ENCODE measurements at places on chromosomes 2 and 18. TPM values are rescaled to one million over a fixed set of nuclear protein-coding genes. Genes with fewer than 3 reads are reported as not detected.

DNA sequence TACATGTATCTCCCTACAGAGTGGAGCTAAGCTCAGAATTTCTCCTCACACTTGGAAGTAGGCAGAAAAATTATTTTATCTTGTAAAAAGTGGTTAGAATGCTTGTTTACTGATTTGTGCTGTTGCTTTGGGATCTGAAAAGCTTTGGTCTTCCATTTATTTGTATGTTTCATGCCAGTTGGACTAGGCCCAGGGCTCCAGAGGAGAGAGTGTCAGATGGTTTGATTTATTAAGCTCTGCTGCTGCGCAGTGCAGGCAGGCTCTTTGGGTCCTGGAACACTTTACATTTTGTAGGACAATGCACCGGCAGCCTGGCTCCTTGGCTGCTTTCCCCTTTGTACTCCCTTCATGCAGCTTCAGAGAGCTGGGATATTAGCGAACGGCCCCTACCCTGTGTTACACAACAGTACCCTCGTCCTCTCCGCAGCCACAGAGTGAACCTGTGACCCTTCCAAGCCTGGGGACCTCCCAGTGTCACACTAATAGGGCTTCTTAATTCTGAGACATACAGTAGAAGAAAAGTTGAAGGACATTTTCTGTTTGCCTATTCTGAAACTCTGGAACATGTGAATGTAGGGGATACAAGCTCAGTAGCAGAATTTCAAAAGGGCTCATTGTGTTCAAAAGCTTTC is 56.7 kb upstream of the EML6 start:
- no peak for DNase-seq

DNA sequence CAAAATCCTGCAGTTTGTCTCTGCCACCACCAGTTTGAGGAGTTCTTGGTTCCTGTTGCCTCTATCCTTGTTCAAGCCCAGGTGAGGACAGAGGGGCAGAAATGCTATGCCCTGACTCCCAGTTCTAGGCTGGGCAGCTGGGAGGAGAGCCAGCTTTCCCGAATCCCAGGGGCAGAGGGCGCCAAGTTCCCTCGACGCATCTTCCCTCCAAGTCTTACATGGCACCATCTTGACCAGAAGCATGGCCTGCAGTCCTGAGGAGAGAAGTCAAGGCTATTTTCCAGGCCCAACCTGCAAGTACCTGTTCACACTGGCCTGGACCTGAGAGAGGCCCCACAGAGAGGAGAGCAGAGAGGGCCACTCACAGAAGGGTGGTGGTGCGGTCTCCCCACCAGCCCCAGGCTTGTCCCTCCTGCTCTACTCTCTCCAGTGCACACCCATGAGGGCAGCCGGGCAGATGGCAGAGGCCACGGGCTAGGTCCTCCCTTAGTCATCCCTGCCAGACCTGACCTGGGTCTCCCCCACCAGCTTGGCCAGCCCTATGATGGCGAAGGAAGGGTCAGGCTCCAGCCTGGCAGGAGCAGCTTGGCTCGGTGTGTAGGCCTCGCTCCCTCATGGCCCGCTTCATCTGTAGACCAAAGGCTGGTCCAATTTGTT is 115.7 kb upstream of the MSTN start:
- DNase-seq: no peak

DNA sequence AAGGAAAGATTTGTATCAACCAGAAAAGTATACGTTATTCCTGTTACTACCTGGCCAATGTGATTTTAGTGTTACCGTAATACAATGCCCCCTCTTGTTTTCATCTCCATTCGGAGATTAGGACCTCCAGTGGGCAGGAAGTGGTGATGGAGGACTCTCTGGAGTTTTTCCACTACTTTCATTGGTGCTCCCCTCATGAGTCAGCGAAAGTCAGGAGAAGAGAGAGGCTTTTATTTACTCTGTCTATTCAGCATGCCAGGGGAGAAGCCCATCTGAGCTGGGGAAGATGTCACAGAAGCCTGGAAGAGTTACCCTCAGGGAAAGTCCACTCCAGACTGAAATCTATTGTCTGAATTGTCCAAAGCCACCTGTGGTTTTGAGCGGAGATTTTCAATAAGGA is 88.2 kb upstream of the THUMPD2 start:
- no peak for DNase-seq

DNA sequence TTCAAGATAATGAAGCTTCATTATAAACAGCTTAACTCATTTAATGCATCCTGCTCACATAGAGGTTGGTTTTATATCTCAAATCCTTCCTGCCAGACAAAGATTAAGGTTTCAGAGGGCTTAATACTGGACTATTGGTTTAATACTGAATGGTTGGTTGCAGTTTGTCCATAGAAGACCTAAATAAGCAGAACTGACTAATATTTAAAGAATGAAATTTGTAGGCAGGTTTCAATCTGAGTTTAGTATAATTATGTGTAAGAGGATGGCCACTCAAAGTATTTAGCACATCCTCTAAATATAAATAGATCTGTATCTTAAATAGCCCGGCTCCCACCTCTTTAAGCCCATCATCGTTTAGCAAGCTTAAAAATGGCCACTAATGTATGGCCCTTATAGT is 92.5 kb downstream of the EPB41L5 start:
- no peak for DNase-seq

DNA sequence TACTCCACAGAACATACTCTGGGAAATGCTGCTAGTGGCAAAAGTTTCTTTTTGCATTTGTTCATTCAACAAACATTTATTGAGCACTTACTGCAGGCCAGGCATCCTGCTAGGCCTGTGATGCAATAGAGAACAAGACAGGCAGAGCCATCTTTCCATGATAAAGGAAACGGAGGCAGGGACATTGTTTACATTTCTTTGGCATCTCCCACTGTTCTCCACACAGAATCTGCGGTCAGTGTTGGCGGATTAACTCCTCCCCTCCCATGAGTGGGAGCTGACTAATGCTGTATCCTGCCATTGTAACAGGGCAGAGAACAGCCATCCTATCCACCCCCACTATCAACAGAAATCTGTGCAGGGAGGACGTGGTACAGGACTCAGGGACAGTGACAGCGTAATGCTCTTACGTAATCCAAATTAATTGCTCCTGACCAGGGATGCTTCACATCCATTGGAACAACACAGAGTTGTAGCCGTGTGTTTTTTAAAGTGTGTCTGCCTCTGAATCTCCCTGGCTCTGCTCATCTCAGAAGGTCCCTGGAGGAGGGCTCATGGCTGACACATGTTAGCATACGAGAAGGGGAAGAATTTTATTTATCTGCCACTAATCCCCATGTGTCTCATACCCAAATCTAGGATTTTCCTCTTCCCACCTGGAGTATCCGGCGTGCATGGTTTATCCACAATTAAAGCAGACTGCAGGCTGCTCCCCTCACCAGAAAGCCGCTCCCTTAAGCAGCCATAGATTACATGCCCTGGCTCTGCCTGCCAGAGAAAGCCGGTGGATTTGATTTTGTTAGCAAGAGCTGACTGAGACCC is 32.3 kb downstream of the STEAP3 start:
- DNase-seq: peak; percentile 41

DNA sequence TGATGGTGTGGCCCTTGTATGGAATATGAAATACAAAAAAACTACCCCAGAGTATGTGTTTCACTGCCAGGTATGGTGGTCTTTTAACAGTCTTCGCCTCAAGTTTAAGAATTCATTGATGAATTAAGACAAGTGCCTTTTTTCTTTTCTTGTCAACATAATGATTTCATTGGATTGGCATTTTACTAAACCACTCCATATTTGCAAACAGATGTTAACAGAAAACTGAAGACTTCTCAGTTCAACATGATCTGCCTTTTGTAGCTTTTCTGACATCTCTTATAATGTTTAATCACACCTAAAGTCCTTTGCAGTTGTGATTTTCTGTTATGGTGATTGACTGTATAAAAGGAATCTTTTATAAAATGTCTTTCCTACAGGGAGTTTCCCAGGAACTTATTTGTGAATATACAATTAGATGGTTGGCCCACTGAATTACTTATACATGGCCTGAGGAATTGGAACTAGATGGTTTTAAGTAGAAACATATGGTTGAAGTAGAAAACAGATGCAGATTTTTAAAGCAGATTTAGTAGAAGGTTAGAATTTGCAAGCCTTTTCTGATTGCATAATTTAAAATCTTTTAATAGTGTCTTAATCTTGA is 39.7 kb downstream of the DYNC1I2 start:
- DNase-seq: no peak

DNA sequence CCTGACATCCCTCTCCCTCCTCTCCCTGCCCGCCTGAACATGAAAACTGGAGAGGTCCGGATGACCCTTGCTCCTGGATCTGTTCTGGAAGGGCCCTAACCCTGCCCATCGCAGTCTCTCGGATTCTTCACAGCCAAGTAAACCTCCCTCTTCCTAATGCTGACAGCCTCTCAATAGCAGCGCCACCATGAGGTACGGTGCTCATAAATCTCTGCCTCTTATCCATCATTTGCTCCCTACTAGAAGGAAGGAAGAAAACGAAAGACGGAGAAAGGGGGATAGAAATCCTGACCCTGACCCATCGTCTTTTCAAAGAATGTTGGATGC is 257.9 kb downstream of the BCL11A start:
- DNase-seq: peak; percentile 64

GRCh38 chr2:218192902-218193430 is 24.0 kb upstream of the ARPC2 start:
- DNase-seq: no peak

GRCh38 chr18:25239581-25240419 is 112.2 kb downstream of the ZNF521 start:
- DNase-seq: no peak

DNA sequence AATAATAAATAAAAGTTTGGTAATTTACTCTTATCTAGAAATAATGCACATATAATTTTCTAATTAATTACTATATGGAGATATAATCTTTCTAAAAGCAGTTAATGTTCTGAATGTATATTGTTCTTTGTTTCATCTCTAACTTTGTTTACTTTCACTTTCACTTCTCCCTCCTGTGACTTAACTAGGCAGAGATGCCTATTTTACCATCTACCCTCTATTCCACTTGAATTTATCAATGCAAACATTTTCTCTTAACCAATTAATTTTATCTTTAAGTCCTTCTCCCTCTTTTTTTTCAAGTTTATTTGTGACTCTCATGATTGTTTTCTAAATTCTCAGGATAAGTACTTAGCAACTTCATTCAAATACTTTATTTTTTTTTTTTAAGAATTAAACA is 55.1 kb upstream of the IL1RL1 start:
- no peak for DNase-seq

- peak; percentile 52 for DNase-seq
Measured at GRCh38 chr2:230140667-230141066, 71.9 kb upstream of the SLC16A14 start.

DNA sequence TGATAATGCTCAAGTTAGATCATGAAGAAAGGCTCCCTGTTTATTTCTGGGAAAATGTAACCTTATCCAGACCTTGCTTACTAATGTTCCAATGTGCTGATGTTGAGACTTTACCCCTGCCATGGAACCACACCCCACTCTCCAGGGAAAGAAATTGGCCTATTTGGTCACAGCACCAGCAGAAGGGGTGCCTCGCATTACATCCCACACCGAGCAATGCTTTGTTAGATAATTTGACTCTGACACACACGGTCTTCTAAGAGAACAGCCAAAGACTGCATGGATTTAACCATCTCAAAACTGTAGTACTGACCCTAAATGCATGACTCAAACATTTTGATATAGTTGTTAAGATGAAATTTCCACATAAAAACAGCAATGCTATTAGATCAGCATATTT is 152.1 kb upstream of the CCDC150 start:
- DNase-seq: no peak

DNA sequence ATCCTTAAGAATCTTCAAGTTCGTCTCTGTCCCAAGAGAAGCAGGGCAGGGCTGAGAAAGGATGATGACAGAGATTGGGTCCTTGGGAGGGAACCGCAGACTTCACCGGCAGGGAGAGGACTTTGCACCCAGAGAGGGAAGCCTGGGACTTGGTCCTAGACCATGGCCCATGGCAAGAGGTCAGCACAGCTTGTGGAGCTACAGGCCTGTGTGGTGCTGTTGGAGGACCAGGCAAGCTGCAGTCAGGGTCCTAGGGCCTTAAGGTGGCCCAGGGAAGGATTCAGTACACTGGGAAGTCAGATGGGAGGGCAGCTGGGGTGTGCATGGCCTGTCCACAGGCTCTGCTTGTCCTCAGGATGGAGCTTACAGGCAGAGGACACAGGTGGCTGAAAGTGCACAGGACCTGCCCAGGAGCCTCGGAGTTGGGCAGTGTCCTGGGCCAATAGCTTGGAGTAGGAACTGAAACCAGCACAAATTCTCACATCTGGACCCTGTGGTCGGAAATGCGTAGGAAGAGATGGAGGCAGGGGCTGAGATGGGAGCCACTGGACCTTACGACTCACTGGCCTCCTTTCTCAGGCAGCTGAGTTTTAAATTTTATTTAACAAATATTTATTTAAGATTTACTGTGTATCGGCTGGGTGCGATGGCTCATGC is 56.4 kb upstream of the TCF7L1 start:
- DNase-seq: no peak

GRCh38 chr18:9549405-9549804 is 65.0 kb downstream of the PPP4R1 start:
- no peak for DNase-seq

DNA sequence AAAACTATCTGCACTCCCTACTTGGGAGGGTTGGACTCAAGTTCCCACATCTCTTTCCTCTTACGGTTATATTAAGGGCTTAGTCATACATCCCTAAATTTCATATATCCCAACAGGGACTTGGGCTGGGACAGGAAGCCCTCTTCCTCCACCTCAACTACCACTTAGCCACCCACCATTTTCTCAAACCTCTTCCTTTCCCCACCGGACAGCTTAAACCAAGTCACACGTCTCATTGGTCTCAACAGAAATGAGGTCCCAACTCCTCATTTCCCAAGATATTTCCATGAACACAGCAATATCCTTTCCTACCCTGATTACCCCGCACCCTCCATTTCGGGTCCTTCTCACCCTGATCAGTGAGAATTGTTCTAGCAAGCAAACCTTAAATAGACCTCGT is 736 bp downstream of the ZSCAN30 start:
- no peak for DNase-seq

GRCh38 chr2:148876202-148876594 is 1.2 kb downstream of the KIF5C start:
- DNase-seq: peak; percentile 73

ECEL1 gene
- total RNA-seq: 8.2 TPM

PSTPIP2 gene
- 3.6 TPM for total RNA-seq

ANKRD29 gene
- total RNA-seq: 2.1 TPM

NRP2 gene
- 19.7 TPM for total RNA-seq

DNAJC27 gene
- total RNA-seq: 4.6 TPM

All from H9 (cell line).